ENCODE measurements at places on chromosomes 16 and 17.

DNA sequence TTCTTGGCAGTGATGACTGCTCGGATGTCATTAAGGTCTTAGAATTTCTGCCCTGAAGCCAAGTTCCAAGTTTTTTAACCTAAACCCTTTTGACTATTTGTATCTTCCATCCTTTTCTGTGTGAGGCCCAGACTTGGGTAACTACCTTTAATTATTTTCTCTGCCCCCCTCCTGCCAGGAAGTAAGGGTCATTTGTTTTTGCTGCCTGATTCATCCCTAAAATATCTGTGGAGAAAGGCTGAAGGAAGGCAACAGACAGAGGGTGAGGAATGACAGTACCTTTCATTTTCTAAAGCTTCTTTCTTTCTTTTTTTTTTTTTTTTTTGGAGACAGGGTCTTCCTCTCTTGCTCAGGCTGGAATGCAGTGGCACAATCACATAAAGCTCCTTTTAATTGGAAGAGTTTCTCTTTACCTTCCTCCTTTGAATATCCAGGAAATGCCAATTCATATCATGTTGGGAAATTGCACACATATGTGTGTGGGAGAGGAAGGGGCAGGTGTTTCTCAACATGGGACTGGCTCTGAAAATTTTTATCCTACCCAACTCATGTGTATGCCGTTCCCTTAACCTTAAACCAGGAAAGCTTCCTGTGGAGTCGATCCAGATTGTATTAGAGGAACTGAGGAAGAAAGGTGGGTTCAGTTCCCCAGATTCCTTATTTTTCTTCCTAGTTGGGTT, 957 bp downstream of the VPS25 start:
- no peak for DNase-seq

DNA sequence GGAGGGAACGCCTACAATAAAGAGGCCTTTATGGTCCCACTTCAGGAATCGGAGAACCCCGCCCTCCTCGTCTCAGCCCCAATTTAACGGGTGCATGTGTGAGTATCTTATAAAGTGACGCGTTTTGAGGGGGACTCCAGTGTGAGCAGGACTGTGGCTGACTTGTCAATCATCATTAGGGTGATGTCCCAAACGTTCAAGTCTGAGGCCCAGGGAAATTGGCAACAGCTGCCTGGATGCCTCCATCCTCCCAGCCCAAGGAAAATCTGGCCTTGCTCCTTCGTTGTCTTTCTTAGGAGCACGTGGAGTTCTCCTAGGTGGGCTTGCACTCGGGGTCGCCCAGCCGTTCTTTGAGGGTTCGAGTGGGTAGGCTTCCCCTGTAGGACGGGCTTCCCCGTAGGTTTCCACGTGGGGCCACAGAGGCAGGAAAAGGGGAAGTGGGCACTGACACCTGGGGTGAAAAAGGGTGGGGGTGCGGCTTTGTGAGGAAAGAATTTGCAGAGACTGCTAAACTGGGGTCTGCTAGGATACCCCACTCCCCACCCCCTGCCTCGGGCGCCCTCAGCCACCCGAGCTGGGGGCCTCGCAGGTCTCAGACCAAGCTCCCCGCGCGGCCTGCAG, 561 bp upstream of the HERPUD1 start:
- DNase-seq, result no peak

- no peak for DNase-seq
Measured at GRCh38 chr16:70572050-70572925, 48.7 kb downstream of the SF3B3 start.

DNA sequence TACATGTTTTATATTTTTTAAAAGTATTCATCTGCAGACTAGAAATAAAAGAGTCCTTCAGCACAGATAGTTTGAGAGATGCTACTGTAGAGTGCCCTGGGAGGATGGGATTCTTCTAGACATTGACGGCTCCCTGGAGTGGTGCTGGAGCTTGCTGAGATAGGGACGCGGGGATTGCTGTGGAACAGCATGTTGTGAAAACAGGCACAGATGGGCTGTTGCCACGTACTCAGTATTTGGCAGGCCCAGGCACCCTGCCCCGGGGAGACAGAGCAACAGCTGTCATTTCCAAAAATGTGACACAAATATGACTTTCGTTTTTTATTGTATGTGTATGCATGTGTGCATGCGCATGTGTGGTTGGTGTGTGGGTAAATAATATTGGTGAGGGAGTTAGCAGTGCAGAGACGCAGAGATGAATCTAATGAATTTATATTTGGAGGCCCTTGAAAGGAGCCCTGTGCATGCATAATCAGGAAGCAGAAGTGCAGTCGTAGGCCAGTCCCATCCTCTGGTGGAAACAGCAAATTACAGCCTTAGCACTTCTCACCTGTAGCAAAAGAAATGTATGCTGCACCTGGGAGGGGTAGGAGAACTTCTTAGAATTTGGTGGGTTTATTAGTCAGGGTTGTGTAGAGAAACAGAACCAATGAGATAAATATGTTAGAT, 6.2 kb upstream of the ABCA8 start:
- DNase-seq, result no peak

- no peak for DNase-seq
Measured at GRCh38 chr16:23537390-23537789, 19.8 kb downstream of the EARS2 start.

DNA sequence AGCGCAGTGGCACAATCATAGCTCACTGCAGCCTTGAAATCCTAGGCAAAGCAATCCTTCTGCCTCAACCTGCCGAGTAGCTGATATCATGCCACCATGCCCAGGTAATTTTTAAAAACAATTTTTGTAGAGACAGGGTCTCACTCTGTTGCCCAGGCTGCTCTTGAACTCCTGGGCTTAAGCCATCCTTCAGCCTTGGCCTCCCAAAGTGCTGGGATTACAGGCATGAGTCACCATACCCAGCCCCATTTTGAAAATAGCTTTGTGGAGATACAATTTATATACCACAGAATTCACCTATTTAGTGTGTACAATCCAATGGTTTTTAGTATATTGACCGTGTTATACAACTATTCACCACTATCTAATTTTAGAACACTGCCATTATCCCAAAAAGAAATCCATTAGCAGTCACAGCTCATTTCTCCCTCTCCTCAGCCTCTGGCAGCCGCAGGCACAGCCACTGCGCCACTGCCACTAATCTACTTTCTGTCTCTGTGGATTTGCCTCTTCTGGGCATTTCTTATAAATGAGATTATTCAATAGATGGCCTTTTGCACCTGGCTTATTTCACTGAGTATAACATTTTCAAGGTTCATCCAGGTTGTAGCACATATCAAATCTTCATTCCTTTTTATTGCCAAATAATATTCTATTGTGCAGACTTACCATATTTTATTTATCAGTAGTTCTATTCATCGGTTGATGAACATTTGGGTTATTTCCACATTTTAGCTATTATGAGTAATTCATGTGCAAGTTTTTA, 6.5 kb downstream of the RNF157 start:
- DNase-seq, result no peak
